ENCODE measurements at places on chromosomes 13 and 19.

DNA sequence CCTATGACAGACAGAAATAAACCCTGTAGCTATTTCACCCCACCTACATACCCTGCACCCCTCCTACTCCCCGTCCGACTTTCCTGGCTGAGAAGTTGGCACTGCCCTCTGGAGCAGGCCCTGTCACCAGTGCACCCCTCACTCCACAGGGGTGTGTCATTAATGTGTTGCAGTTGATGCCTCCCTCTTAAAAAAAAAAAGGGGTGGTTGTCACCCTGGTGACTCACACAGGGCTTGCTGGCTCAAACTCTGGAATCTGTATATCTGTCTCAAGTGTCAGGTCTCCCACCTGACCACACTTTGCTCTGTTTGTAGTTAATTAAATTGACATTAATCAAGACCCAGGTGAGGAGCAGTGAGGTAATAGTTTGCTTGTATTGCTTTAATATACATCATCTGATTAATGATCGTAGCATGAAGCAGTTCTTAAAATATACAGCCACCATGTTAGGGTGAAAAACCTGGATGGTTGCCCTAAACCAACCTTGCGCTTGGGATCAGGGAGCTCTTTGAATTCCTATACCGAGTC lies 2.0 kb upstream of the GATAD2A start:
- DNase-seq = no peak

DNA sequence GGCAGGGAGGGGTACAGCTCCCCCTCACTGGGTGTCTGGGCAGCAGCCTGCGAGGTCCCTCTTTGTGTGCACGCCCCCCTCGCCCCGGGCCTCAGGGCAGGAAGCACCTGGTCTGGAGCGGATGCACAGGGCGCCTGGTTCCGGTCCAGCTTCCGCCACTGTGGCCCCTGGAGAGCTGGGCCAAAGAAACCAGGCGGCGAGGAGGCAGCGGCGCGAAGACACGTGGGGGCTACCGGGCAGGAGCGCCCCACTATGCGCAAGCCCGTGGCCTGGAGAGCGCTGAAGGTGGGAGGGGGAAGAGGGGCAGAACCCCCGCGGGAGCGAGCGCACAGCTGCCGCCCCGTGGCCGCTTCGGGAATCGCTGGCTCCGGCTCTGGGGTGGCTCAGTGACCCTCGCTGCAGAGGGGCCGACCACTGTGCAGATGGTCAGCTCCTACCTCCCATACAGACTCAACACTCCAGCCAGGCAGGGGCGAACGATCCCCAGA lies 1.7 kb upstream of the LYL1 start:
- peak; percentile 84 for DNase-seq

GRCh38 chr19:49114630-49115363 lies 627 bp downstream of the LIN7B start:
- no peak for DNase-seq

- no peak for DNase-seq
These were observed 21.5 kb downstream of the DIS3 start for GRCh38 chr13:72760189-72760588.

DNA sequence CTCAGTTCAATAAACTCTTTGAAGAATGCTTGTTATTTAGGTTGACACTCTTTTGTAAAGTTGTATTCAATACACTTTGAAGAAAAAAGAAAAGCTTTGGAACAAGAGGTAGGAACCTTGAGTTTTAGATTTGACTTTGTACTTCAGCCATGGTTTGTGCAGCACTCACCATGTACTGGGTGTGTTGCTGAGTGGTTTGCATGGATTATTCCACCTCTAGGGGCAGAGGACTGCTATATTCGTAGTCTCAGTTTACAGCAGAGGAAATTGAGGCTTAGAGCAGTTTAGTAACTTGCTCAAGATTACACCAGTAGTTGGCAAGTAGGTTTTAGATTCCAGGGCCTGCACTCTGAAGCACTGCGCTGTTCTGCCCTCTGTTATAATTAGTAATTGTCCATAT lies 68.8 kb downstream of the DNAJC3 start:
- no peak for DNase-seq

DNA sequence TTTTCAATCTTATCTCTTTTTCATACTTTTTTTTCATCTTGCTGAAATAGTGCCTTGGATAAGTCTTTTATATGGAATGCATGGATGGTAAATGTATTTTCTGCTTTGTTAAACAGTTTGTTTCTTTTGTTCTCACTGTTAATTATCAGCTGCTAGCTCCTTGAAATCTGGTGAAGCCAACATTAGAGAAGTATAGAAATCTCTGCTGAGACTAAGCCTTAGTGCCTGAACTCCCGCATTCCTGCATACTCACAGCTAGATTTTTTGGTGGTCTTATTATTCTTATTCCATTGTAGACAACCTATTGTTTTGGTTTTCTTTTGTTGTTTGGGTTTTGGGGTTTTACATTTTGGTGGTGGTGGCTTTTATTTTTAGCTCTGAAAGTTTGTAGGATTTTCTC lies 48.4 kb downstream of the DNAJC15 start:
- no peak for DNase-seq

GRCh38 chr13:54775501-54776191 lies 1747.0 kb downstream of the OLFM4 start:
- DNase-seq = no peak

DNA sequence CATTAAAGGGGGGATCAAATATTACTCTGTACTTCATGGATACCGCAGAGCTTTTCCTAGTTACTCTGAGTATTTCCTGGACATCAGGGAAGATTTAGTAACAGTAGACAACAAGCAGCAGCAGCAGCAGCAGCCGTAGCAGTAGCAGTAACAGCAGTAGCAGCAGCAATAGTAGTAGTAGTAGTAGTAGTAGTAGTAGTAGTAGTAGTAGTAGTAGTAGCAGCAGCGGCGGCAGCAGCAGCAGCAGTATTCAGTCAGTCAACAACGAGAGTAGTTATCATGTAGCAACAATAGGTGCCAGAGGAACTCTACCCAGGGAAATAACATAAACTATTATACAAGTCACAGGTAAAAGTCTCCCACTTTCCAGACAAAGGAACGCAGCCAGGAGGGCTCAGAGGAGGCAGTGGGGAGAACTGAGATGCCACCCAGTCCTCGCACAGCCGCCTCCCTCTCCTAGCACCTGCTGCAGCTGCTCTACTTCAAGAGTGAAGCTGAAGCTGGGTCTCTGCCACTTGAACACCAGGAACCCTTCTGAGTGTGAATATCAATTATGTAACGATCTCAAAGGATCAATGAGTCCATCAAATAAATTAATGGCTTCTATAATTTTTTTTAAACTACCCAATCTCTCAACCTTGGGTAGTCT lies 1.3 kb upstream of the DOCK9 start:
- DNase-seq = no peak
